ENCODE measurements at places on chromosomes 2 and 18. TPM values are rescaled to one million over a fixed set of nuclear protein-coding genes. Genes with fewer than 3 reads are reported as not detected.

DNA sequence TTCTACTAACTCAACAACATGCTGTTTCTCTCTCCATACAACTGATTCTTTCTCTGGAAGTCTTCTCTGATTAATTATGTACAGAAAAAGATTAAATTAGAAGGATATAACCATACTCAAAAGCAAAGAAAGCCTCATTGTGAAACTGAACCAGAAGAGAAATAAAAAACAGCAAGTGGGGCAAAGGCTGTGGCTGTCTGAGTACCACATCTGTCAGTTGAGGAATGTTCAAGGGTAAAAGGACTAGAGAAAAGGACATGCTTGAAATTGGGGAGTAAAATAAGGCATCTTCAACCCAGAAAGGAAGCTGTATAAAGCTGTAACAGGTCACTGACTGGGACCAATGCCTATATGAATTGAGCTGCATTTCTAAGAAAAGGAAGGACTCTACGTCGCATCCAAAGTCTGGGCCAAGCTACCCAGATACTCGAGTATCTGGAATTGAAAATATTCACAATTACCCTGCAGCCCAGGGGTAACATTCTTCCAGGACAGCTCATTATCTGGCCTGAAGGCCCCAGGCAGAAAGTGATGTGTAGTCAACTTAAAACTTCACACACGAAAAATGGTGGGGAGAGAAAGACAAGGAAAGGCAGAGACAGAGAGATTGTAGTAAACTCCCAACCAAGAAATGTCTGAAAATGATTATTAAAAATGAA is 356.0 kb upstream of the GALNT5 start:
- H3K36me3 ChIP-seq: no peaks in the 10 kb centered on the region
- peaks cover under 1% of the 10 kb centered on the region for H3K4me1 ChIP-seq
- peaks cover 5% of the 10 kb centered on the region for H3K27me3 ChIP-seq
- H3K27ac ChIP-seq: no peak overlapping the region
- no peak for DNase-seq

GRCh38 chr2:174485788-174486562 is 854 bp downstream of the GPR155 start:
- peaks cover 40% of the 10 kb centered on the region for H3K4me1 ChIP-seq
- peaks cover 14% of the 10 kb centered on the region for H3K36me3 ChIP-seq
- peak; percentile 52 for DNase-seq
- H3K27ac ChIP-seq: peak overlapping the region; percentile 84
- H3K4me3 ChIP-seq: peak overlapping the region; percentile 93

DNA sequence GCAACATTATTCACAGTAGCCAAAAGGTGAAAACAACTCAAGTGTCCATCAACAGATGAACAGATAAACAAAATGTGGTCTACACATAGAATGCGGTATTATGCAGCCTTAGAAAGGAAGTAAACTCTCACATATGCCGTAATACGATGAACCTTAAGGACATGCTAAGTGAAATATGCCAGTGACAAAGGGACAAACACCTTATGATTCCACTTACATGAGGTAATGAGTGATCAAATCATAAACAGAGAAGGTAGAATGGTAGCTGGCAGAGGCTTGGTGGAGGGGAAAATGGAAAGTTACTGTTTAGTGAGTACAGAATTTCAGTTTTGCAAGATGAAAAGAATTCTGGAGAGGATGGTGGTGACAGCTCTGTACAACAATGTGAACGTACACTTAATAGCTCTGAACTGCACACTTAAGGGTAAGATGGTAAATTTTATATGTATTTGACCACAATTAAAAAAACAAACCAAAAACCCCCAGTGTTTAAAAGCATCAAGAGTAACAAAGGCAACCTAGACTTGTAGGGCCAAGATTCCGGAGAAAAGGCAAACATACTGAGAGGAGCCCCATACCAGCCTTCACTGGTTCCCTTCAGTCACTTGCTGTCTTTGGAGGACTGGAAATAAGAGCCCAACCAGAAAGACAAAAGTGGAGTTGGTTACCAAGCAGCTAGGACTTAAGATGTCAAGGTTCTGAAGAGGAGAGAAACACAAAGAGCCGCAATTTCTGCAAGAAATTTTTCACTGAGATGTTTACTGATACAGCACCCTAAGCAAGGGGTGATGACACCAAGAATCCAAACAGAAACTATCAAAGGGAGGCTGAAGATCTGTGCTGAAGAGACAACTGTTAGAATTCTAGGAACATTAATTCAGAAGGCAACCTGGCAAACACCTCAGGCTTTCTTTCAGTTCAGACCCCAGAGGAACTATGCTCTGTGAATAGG is 61.3 kb downstream of the CUL3 start:
- no peaks in the 10 kb centered on the region for H3K27me3 ChIP-seq
- H3K27ac ChIP-seq: peak overlapping the region; percentile 50
- DNase-seq: no peak
- peaks cover 72% of the 10 kb centered on the region for H3K4me1 ChIP-seq

DNA sequence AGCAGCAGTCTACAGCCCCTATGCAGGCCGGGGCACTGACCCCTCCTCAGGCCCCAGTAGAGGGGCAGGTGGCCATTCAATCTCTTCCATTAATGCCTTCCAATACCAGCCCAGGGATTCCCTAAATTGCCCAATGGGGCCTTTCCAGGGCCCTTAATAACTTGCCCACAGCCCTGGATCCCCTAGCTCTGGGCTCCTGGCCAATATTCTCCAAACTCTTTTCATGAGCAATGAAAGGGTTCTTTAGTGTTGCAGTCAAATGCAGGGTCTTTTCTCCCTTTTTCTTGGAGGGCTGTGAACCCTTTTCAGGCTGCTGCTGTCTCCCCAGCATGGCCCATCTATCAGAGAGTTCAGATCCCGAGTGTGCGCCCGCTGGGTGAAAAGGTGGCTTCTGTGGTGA is 41.3 kb upstream of the SLC1A4 start:
- DNase-seq: no peak
- H3K27me3 ChIP-seq: no peaks in the 10 kb centered on the region
- peaks cover 27% of the 10 kb centered on the region for H3K4me1 ChIP-seq
- H3K4me3 ChIP-seq: no peak overlapping the region

DNA sequence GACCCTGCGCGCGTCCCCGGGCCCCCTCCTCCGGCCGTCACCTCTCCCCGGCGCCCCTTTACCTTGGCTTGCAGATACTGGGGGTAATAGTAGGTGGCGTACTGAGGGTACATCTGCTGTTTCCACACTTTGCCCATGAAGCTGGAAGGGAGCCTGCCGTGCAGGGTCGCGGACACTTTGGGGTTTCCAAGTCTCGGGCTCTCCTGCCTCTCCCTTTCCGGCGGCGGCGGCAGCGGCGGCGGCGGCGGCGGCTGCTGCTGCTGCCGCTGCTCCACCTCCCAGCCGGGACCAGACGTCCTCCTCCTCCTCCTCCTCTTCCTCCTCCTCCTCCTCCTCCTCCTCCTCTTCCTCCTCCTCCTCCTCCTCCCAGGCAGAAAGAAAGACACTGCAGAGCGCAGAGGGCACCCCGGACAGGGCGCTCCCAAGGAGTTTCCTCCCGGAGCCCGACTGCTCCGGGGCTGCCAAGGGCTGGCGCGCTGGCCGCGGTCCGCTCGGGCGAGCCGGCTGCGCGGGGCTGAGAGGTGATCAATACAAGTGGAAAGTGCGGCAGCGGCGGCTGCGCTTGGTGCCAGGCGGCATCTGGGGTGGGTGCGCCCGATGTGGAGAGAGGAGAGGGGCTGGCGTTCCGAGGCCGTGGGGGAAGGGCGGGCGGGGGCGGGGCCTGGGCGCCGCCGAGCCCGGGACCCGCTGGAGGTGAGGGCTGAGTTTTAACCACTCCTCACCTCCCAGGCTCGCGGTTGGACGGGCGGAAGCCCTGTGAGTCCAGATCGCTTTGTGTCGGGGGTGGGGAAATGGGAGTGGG is at the start of gene RBMS1:
TSS of gene RBMS1 (minus strand) at position 581 of the 802 bp plus-strand sequence. CDS start at position 137, 444 bp downstream.
- peak; percentile 59 for DNase-seq
- H3K4me1 ChIP-seq: peaks cover 36% of the 10 kb centered on the region
- peak within 1 kb of the TSS; percentile 93 for H3K27ac ChIP-seq
- H3K4me3 ChIP-seq: peak within 1 kb of the TSS; percentile 95
- H3K36me3 ChIP-seq: peaks cover 2% of the 10 kb centered on the region

- no peaks in the 10 kb centered on the region for H3K4me1 ChIP-seq
- no peaks in the 10 kb centered on the region for H3K27me3 ChIP-seq
- DNase-seq: no peak
- H3K4me3 ChIP-seq: no peak overlapping the region
- no peaks in the 10 kb centered on the region for H3K36me3 ChIP-seq
Observed at GRCh38 chr18:43405097-43405496, 127.8 kb upstream of the SYT4 start.

DNA sequence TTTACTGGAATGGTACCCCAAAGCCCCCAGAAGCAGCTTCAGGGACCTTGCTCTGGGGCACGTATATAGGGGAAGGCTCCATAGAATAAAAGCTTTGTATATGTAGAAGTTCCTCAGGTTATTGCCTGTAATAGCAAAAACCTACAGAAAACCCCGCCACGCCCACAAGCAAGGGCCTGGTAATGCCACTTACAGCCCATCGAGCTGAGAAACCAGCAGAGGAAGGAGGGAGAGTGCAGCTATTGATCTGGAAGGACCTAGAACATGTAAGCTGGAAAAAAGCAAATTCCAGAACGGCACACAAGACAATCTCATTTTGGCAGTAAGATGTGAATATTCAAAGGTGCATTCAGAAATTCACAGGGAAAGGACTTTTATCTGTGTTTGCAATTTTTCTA is 15.8 kb downstream of the HS1BP3 start:
- no peaks in the 10 kb centered on the region for H3K27me3 ChIP-seq
- peaks cover 9% of the 10 kb centered on the region for H3K36me3 ChIP-seq
- H3K4me3 ChIP-seq: no peak overlapping the region

- no peaks in the 10 kb centered on the region for H3K4me1 ChIP-seq
- H3K27me3 ChIP-seq: peaks cover 8% of the 10 kb centered on the region
- no peaks in the 10 kb centered on the region for H3K36me3 ChIP-seq
- no peak overlapping the region for H3K27ac ChIP-seq
Observed at GRCh38 chr2:104897515-104898184, 43.7 kb downstream of the POU3F3 start.

DNA sequence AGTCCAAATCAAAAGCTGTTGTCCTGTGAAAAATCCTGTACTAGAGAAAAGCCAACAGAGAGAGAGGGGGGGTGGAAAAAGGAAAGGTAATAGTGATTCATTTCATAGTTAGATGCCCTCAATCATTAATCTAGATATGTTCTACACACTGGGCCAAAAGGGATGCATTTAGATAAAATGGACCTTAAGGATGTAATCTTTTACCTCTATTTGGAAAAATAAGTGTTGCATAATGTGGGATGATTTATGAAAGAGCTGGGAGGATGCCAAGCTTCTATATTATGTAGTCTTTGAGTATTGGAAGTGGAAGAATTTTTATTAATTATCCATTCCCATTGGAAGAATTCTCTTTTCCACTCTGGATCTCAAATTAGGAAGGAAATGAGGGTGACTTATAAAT is 480.5 kb upstream of the ZEB2 start:
- DNase-seq: no peak
- peaks cover 1% of the 10 kb centered on the region for H3K27me3 ChIP-seq
- no peak overlapping the region for H3K27ac ChIP-seq
- H3K4me3 ChIP-seq: no peak overlapping the region

- H3K36me3 ChIP-seq: peaks cover 48% of the 10 kb centered on the region
- H3K4me1 ChIP-seq: no peaks in the 10 kb centered on the region
- no peak overlapping the region for H3K4me3 ChIP-seq
- no peaks in the 10 kb centered on the region for H3K27me3 ChIP-seq
Observed at GRCh38 chr2:63301481-63301880, 250.9 kb downstream of the OTX1 start.

DNA sequence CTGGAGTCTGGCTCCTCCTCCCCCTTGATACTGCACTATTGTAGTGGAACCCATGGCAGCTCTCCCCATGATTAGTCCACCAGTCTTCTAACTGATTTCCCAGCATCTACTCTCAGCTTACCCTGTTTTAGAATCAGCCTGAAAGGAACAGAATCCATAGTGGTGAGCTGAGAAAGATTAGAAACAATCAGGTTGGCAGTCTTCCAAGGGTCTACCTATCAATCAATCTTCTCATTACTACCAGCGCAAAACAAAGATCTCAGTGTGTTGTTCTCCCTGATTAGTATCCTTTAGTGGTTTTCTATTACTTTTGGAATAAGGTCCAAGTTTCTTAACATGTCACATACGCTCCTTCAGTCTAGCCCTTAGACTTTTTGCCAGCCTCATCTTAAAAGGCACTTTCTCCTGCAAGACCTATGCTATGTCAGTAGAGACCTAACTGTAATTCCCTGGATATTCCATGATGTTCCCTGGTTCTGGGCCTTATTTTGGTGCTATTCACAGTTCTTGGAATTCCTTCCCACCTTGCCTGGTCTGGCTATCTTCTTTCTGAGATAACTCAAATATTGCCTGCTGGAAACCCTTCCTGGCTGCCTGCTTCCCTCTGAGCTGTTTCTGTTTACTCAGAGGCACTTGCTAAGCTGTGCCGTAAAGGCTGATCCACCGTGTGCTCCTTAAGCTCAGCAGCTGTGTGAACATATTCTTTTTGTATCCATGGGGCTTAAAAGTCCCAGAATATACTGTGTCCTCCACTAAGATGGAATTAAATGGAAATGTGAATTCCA is 32.6 kb downstream of the LAMA3 start:
- no peak overlapping the region for H3K27ac ChIP-seq
- no peaks in the 10 kb centered on the region for H3K36me3 ChIP-seq
- peaks cover 2% of the 10 kb centered on the region for H3K27me3 ChIP-seq
- no peak overlapping the region for H3K4me3 ChIP-seq
- H3K4me1 ChIP-seq: peaks cover 3% of the 10 kb centered on the region
- DNase-seq: no peak

DNA sequence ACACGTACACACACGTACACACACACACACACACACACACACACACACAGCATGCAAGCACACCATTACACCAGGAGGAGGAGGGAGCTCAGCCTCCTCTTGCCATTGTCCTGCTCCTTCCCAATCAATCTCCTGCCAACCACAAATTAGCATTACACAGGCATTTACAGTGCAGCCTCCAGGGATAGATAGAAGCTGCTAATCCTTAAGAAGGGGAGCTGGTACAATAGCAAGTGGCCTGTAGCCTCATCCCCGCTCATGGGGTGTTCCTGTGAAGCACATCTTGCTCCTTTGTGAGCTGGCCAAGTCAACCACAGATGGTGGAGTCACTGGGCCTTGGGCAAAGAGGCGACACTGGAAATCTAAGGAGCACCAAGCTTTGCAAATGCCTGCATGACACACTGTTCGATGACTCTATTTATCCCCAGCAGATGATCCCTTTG is 110.3 kb upstream of the PKDCC start:
- no peaks in the 10 kb centered on the region for H3K4me1 ChIP-seq
- H3K36me3 ChIP-seq: no peaks in the 10 kb centered on the region
- H3K4me3 ChIP-seq: no peak overlapping the region
- DNase-seq: no peak

GRCh38 chr2:98713332-98714015 is 17.5 kb downstream of the MGAT4A start:
- H3K27ac ChIP-seq: peak overlapping the region; percentile 24
- no peaks in the 10 kb centered on the region for H3K27me3 ChIP-seq
- peaks cover 10% of the 10 kb centered on the region for H3K36me3 ChIP-seq
- H3K4me1 ChIP-seq: peaks cover 88% of the 10 kb centered on the region

Gene SKOR2
- not detected for total RNA-seq

Gene PRSS56
- not detected for total RNA-seq

Gene HOXD4
- total RNA-seq: not detected

Gene CDH2
- total RNA-seq: not detected

Gene ACTG2
- total RNA-seq: not detected

Gene RSAD2
- 7.9 TPM for total RNA-seq

Gene FIGN
- total RNA-seq: not detected

Gene KCNF1
- total RNA-seq: not detected

Gene FSHR
- not detected for total RNA-seq

Data from activated CD4-positive, alpha-beta memory T cell treated with anti-CD3 and anti-CD28 coated beads for 36 hours (primary cell).